Stimulated activated naive CD8-positive, alpha-beta T cell treated with anti-CD3 and anti-CD28 coated beads, Interleukin-15, Interleukin-2, amounts not matched to agents 100 U/mL and 50 U/mL, for 24 hours (primary cell): ENCODE measurements at places on chromosomes 1 and 21.

GRCh38 chr21:32794644-32795079, 23.1 kb upstream of the PAXBP1 start:
- DNase-seq: no peak

DNA sequence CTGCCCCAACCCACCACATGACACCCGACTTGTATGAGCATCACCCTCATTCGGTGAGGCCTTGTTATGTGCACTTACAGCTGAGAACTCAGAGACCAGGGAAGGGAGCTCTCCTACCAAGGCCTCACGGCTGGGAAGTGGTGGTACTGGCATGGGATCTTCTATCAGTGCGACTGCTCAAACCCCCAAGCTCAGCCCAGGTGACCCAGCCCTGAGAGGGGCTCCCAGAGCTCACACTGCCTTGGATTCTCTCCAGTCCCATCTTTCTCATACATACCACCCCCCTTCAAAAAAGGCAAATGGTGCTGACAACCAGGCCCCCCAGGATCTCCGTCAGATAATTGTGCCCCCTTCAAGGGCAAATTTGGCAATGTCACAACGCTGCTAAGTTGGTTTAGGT, 777 bp upstream of the PLA2G2F start:
- no peak for DNase-seq

- no peak for DNase-seq
Observed at GRCh38 chr1:29636936-29637335, 400.6 kb downstream of the PTPRU start.

GRCh38 chr1:232226197-232226712, 403.7 kb downstream of the SIPA1L2 start:
- DNase-seq: peak; percentile 7

- DNase-seq: no peak
Observed at GRCh38 chr1:231810415-231810814, 183.8 kb downstream of the DISC1 start.

GRCh38 chr1:13541435-13542215, 27.8 kb upstream of the LRRC38 start:
- no peak for DNase-seq

DNA sequence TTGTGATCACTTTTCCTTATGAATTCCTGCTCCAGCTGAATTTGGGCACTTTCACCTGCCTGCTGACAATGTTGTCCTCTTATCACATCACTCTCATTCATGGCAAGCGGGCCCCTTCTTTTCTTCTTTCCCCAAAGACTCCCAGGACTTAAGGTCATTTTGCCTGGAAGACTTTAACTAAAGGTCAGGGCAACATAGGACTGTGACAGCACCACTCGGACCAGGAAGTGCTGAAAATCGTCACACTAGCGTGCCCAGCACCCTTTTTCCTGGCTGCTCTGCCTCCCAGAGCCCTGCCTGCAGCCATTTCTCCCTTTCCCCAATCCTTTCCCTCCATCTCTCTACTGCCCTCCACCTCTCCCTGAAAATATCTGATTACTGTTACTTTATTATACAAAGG, 35.4 kb downstream of the CD34 start:
- no peak for DNase-seq

DNA sequence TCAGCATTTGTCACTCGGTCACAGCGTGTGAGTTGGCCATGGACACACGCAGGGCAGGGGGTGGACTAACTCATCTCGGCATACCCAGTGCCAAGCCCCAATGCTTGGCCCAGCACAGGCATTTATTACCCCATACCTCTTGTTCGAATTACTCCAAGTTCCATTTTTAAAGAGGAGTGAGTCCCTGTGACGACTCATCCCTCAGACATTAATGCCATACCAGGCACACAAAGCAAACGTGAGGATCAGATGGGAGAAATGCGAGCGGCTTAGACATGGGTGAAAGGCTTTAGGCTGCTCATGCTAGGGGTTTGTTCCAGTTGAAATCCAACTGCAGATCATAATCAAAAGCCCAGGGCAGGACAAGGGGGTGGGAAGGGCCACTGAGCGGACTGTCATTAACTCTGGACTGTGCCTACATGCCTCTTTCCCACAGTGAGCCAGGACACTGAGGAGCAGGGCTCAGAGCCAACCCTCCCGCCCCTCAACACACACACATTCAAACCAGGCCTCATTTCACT, 118.5 kb upstream of the NGF start:
- no peak for DNase-seq

GRCh38 chr1:172653015-172653709, 5.7 kb upstream of the FASLG start:
- DNase-seq: no peak

DNA sequence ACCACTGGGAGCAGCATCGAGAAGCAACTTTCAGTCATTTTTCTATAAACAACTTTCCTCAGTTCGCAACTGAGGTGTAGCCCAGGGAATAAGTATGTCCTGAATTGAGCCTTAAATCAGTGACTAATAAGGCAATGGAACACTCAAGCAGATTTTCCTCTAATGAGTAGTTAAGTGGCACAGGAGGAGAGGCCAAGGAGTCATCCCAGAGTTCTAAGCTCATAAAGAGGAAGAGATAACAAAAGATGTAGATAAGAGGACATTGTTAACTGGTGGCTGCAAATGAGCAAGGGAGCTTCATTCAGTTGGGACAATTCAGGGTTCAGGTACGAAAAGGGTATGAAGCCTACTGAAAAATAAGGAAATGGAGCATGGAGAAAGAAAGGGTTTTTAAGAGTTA, 64.5 kb downstream of the LRRC40 start:
- DNase-seq: no peak

DNA sequence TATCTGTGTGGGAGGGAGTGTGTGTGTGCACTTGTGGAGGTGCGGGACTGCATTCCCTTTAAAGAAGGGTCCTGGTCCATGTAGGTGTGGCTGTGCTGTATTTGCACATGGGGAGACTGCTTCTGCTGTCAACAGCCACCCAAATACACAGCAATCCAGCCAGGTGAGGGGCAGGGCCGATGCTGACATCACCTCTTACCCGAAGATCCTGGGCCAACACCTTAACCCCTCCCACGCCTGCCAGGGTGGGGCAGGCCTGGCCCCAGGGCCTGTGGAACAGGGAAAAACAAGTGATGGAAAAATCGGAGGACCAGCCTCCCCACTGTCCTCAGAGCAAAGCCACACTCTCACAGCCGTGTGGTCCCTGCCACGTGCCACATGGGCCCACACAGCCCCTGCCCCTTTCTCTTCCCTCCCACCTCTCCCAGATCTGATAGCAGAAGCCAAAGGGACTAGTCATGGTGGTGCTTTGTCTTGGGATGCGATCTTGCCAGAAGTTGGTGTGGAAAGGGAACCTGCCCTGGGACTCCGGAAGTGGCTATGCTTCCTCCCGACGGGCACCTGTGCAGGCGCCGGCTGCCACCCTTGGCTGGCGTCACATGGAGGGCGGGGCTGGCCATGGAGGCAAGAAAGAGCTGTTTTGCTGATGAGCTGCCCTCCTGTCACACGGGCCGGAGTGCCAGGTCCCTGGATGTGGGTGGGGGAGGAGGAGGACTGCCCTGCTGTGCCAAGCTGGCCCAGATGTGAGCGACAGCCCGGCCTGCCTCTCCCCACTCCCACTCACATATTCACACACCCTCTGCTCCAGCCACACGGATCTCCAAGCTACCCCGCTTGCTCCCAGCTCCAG, 7.8 kb upstream of the CASZ1 start:
- peak; percentile 19 for DNase-seq
